Natural killer cell (primary cell): ENCODE measurements at places on chromosomes 7 and 10. TPM values are rescaled to one million over a fixed set of nuclear protein-coding genes. Genes with fewer than 3 reads are reported as not detected.

The AKR1C4 gene
- total RNA-seq: not detected

- DNase-seq: no peak
- peaks cover 6% of the 10 kb centered on the region for H3K4me1 ChIP-seq
- H3K27me3 ChIP-seq: peaks cover 2% of the 10 kb centered on the region
- H3K4me3 ChIP-seq: no peak overlapping the region
- H3K27ac ChIP-seq: no peak overlapping the region
Measured at GRCh38 chr7:30979027-30979426, 15.3 kb downstream of the GHRHR start.

DNA sequence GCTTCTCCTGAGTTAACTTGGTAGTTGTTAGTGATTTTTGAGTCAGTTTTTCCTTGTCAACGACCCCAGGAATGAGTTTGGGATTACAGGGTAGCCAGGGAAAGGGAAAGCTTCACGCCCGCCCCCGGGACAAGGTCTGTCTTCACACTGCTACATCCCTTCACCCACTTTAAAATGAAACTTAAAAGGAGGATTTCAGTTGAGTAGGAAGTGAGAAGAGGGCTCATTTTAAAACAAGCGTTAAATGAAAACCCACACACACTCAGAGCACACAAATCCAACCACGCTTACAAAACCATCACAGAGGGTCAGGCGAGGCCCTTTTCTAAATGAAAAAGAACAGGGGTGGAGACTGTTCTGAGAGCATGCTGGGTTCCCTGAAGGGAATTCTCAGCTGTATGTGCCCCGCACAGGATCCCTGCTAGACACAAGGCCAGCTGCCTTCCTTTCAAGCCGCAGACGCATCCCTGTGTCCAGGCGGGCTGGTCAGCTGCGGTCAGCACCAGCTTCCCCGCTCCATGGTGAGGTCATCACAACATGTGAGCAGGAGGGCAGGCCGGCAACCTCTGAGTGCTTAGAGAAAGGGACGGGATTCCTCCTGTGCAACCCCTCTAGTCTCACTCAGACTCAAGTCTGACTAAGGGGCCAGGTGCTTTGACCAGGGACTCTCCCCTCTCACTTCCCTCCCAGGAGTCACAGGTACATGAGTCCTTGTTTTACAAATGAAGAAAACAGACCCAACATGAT, 111.8 kb downstream of the EGFR start:
- no peaks in the 10 kb centered on the region for H3K36me3 ChIP-seq
- H3K4me1 ChIP-seq: no peaks in the 10 kb centered on the region
- H3K27me3 ChIP-seq: no peaks in the 10 kb centered on the region
- no peak for DNase-seq
- H3K27ac ChIP-seq: no peak overlapping the region

DNA sequence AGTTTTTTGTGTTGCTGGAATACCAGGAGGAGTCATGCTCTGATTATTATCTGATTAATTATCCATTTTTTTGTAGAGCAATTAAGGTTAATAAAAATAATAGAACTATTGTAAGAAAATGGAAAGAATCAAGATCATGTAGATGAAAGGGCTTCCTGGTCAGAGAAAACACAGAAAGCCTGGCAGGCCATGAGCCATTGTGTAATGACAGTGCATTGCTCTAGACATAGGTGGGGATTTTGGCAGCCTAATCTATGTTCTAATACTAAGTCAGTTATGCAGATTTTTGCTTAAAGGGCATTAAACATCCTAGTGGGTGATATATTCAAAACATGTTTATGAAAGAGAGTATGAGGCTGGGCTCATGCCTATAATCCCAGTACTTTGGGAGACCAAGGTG, 198.2 kb downstream of the PPP1R9A start:
- no peaks in the 10 kb centered on the region for H3K27me3 ChIP-seq
- H3K36me3 ChIP-seq: no peaks in the 10 kb centered on the region
- H3K4me1 ChIP-seq: no peaks in the 10 kb centered on the region
